ENCODE measurements at places on chromosomes 3 and 15.

GRCh38 chr3:10524799-10525301 is 19.5 kb upstream of the ATP2B2 start:
- DNase-seq = no peak

DNA sequence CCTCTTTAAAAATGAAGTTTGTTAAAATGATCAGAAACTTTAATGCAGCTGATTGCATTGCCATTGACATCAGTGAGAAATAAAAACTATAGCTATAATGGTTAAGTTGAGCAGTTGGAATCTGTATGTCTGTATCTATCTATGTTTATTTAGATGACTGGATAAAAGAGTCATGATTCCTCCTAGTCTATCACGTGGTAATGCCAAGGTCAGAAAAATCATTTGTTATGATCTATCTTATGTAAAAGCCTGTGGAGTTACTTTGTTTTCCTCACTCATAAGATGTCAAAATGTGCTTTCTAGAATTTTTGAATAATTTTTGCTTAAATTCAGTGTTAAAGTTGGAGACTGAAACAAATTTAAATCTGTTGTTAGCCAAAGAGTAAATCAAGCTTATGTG is 63.3 kb downstream of the MBNL1 start:
- no peak for DNase-seq

- DNase-seq = no peak
Observed at GRCh38 chr3:50605901-50606326, 5.7 kb downstream of the CISH start.

- DNase-seq = peak; percentile 60
Observed at GRCh38 chr15:40357723-40358470, at the start of gene DISP2. Gene DISP2, plus strand, starts transcription at chr15:40358219. Its CDS starts 103 bp downstream, at chr15:40358322.

DNA sequence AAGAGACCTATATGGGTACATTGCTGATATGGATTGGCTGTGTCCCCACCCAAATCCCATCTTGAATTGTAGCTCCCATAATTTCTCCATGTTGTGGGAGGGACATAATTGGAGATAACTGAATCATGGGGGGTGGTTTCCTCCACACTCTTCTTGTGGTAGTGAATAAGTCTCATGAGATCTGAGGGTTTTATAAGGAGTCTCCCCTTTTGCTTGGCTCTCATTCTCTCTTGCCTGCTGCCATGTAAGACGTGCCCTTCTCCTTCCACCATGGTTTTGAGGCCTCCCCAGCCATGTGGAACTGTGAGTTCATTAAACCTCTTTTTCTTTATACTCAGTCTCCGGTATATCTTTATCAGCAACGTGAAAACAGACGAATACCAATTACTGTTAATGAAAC is 5.0 kb upstream of the ARRDC4 start:
- no peak for DNase-seq

DNA sequence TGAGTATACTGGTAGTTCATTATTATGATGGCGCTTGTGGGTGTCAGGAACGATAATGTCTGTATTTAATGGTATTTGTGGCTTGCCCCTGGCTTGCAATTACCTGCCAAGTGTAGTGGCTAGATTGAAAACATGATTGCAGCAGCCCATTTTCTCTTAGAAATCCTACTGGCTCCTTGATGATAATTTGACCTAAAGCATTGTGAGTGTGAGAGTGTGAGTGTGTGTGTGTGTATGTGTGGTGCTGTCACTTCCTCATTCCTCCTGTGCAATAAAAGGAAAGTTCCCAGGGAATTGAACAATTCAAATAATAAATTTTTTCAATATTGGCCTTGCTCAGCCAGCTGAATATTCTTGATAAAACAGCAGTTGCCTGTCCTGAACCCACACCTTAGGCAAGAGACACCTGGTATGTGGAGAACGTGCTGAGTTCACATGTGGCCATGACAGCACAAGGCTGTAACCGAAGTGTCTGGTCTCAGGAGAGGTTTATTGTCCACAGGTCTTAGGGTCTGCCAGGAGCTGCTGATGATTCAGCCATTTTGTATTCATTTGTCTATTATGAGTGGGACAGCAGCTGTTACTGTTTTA is 193.3 kb downstream of the CD47 start:
- DNase-seq = no peak

- DNase-seq = no peak
Observed at GRCh38 chr3:72914383-72914782, 26.5 kb downstream of the GXYLT2 start.

GRCh38 chr3:50112462-50112861 is 23.7 kb downstream of the RBM5 start:
- no peak for DNase-seq

- DNase-seq = no peak
Observed at GRCh38 chr3:55637906-55638638, 151.0 kb upstream of the WNT5A start.

- DNase-seq = no peak
Observed at GRCh38 chr3:5205165-5205941, 17.8 kb downstream of the EDEM1 start.

DNA sequence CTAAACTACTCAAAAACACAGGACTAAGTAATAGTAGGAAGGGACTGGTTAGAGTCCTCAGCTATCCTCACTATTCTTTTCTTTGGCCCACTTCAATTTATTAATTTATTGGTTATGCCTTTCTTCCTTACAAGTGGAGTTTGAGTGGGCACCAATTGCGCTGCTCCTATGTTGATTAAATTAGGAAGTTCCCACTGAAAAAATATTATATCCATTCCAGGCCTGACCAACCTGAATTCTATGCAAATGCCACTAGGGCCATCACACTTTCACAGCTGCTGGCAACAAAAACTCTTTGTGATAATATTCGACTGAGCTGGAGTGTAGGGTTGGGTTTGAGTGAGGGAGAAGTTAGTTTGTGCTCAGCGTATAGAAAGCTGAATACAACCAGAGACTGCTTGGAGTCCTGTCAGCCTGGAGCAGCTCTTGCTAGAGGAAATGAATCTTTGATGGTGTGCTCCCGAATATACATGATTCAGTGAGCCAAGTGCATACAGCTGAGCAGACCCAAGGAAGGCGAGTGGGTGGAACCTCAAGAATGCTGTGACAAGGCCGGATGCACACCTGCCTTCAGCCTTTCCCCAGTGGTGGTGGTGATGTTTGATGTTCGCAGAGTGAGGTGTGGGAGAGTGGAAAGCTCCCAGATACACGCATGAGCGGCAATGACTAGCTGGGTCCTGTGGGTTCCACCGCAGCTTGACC is 1.5 kb downstream of the ARHGEF3 start:
- DNase-seq = no peak

GRCh38 chr15:74490339-74490689 is 29.4 kb upstream of the UBL7 start:
- DNase-seq = no peak

DNA sequence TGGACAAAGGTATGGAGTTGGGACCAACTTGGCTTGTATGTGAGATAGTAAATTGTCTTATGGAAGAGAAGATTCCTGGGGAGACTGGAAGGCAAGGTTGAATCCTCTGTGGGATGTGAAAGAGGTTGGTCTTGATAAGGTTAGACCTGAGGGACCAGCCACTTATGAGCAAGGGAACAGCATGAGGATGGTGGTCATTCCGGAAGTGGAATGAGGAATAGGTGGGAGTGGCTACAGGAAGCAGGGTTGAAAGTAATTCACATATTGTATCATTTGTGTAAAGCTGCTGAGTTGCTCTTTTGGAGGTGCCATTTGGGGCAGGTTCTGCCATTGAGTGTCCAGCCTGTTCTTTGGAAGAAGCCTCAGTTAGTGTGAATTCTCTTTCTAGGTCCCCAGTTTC is 13.2 kb downstream of the USP13 start:
- no peak for DNase-seq

DNA sequence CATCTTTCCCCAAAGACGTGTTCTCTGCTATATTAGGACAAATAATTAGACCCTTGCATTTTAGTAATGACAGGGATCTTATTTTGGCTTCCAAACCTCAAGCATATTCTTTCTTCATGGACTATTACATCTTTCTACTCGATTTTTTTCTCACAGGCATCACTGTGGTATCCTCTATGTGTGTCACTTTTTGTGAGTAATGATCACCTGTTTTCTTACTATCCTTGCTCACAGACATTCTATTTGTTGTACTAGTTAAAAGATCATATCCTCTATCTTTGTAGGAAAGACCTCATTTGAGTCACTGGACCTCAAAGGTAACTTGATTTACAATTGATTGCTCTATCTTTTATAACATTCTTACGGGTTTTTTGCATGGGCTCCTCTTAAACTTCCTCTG is 6.8 kb downstream of the C3orf80 start:
- DNase-seq = no peak

DNA sequence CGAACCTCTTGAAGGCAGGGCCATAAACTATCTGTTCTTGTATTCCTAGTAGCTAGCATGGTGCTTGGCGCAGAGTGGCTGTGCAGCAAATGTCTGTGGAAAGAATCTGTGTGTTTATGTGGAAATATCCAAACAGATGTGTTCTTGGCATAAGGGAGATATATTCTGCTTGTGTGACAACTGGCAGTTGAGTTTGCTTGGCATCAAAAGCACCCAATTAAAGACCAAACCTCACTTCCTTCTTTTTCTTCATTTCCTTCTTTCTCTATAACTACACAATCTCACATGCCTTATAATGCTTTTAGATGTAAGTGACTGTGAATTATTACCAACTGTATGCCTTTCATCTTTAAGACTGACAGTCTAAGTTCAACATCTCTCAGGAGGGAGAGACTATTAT is 296.5 kb downstream of the SLC9A9 start:
- no peak for DNase-seq

DNA sequence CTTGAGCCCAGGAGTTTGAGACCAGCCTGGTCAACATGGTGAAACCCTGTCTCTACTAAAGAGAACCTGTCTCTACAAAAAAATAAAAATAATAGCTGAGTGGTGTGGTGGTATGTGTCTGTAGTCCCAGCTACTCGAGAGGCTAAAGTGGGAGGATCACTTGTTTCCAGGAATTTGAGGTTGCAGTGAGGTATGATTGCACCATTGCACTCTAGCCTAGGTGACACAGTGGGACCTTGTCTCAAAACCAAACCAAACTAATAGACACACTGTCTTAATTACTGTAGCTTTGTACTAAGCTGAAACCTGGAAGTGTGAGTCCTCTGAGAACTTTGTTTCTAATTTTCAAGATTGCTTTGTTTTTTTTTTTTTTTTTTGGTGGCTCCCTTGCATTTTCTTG is 30.4 kb downstream of the MGA start:
- DNase-seq = peak; percentile 41

DNA sequence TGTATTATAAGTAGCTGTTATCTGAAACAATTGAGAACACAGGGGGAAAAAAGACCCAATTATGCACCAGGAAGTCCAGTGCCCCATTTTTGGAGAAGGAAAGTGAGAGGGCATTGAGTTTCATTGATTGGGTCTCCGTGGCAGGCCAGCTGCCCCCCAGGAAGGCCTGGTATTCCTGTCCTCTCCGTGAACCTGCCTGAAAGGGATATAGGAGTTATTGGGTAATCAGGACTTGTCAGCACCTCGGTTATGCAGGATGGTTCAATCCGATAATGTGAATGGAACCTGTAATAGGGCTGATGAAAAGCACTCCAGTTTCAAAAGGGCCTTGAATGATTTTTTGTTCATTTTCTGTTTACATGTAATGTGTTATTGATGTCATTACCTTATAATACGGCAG is 122.0 kb upstream of the RARB start:
- DNase-seq = no peak

DNA sequence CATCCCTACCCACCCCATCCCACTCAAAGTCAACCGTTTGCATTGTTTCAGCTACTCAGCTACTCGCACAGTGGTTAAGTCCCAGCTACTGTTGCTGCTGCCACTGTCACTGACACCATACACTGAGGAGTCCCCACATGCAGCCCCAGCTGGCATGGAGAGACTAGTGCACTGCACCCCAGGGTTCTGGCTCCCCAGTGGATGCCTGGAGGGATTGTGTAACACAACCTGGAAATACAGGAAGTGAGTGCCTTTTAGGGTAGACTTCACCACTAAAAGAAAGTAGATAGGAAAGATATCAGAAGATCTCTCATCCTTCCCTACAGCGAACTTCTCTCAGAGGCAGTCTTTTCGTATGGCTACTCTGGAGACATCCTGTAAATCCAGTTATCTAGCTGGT is 169.2 kb upstream of the STRIT1 start:
- DNase-seq = no peak

DNA sequence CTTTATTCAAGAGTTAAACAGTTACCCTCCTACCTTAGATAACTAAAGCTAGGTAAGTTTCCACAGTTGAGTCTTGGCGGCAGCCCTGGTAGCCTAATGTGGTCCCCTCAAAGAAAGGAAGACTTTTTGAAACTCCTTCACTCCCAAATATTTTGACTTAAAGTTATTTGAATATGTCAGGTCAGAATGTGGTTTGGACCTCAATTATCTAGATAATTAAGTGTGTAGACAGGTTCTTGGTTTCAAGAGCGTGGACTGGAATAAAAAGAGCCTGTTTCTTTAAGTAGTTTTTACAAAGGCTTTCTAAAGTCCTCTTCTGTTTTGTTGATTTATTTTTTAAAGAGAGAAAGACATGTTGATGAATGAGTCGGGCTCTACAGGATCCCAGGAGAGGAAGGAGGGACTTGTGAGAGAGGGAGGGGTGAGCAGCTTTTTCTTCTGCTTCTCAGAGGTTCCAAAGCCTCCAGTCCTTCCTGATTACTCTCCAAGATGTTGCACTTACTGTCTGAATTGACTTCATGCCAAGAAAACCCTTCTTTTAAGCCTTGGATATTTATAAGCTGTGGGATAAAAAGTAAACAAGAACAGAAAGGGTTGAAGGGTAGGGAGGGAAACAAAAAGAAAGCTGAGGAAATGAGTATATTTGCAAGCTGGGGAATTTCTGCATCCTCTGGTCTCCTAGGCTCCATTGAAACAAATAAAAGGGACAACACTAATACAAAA is 457.4 kb downstream of the IGSF11 start:
- no peak for DNase-seq

DNA sequence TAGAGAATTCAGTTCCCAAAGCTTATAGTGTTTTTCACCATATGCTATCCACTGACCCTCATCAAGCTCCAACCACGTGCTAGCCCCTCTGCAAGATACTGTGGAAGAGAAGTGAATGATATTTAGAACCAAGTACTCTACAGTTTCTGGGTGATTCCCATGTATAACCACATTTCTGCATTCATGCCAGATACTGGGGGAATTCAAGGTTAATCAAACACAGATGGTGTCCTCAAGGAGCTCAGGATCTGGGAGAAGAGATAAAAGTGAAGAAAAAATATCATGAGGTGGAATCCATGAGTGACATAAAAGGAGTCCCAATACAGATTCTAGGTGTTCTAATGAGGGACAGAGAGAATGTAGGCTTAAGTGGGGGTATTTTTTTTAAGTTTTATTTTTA is 195.8 kb downstream of the FHIT start:
- no peak for DNase-seq

DNA sequence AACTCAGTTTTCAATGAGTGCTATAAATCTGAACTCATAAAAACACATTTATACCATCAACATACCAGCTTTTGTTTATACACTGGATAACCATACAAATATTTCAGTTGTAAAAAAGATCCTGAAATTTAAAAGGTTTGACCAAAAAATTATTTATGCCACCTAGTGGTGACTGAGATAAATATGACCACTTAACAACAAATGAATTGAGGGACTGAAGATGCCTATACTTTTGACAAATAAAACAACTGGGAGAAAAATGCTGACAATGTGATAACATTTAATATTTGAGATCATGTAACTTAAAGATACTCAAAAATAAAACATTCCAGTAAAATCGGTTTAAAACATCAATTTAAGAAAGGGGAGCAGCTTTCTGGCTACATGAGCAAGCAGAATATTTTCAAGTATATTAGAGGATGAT is 30.4 kb downstream of the ATG3 start:
- peak; percentile 3 for DNase-seq

GRCh38 chr3:132160198-132160597 is 125.4 kb upstream of the CPNE4 start:
- no peak for DNase-seq

- DNase-seq = no peak
Observed at GRCh38 chr3:121481106-121481880, 64.5 kb downstream of the POLQ start.

- peak; percentile 59 for DNase-seq
Observed at GRCh38 chr15:90126022-90126421, 23.8 kb upstream of the IDH2 start.
